ENCODE measurements at places on chromosomes 5 and 9. TPM values are rescaled to one million over a fixed set of nuclear protein-coding genes. Genes with fewer than 3 reads are reported as not detected.

The CDX1 gene
- 1.4 TPM for total RNA-seq

DNA sequence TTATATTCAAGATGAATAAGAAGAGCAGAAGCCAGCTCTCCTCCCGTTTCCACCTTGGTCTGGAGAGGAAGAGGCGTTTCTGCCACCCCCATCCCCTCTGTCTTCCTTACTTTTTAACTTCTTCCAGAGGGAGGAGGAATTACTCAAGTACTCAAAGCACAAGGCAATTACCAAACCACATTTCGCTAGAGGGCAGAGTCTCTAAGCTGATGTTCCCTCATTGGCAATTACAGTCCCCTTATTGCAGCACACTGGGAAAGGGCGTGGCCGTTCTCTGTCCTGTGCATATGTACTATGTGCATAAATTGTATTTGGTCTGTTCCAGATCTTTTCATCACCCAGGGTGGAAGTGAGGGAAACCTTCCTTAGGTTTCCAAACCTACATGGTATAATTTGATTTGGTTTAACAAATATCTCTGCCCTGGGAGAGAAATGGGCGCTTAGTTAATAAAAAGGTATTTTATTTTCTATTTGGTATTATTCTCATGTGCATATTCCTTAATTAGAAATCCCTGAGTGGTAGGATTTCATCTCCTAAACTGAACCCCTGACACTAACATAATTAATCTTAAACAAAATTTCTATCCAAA, 29.8 kb upstream of the ALDOB start:
- H3K27ac ChIP-seq, result no peak overlapping the region
- no peak for DNase-seq
- H3K4me3 ChIP-seq, result no peak overlapping the region
- no peaks in the 10 kb centered on the region for H3K27me3 ChIP-seq
- H3K4me1 ChIP-seq, result no peaks in the 10 kb centered on the region

DNA sequence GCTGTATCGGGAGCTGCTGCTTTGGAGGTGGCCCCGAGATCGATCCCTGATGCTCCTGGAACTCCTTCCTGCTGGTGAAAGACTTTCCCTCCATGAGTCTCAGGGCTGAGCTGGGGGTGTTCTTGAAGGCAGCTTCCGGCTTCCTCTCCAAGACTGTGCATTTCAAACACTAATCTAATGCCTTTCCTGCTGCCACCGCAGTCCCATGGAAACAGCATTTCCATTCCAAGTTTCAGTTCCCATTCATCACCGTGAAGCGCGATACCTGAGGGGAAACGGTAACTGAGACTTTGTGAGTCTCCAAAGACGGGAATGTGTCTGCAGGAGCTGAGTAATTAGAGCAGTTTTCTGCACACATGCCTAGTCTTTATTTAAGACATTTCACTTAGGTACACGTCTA, 230.1 kb downstream of the PAX5 start:
- no peaks in the 10 kb centered on the region for H3K27me3 ChIP-seq
- H3K4me3 ChIP-seq, result no peak overlapping the region
- no peak overlapping the region for H3K27ac ChIP-seq
- no peak for DNase-seq
- H3K4me1 ChIP-seq, result no peaks in the 10 kb centered on the region

The COL5A1 gene
- total RNA-seq, result 117 TPM

DNA sequence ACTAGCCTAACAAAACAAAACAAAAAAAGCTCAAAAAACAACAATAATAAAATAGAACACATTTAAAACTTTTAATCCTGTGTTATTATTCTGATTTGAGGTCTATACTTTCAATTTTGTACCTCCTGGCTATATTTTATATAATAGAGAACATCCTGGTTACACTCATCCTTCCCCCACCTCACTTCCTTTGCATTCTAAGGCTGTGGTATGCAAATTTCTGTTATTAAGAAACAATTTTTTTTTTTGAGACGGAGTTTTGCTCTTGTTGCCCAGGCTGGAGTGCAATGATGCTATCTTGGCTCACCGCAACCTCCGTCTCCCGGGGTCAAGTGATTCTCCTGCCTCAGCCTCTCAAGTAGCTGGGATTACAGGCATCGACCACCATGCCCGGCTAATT, 3.1 kb upstream of the RPL37 start:
- H3K36me3 ChIP-seq, result no peaks in the 10 kb centered on the region
- H3K4me3 ChIP-seq, result no peak overlapping the region
- no peaks in the 10 kb centered on the region for H3K27me3 ChIP-seq
- H3K4me1 ChIP-seq, result peaks cover 6% of the 10 kb centered on the region
- no peak for DNase-seq

DNA sequence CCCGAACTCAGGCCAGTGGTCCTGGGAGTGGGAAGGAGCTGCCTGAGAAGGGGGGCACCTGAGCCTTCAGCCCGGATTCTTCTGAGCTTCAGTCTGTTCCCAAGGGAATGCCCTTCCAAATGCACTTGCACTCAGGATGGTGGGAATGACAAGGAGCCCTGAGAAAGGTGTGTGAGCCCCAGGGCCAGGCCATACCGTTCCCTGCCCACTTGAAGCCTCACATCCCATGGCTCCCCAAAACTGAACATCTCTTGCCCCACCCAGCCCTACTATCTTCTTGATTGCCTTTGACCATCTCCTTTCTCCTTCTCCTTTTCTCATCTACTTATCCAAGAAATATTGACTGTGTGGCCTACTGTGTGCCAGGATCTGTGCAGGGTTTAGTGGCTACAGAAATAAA, 84.4 kb upstream of the HSPA9 start:
- no peaks in the 10 kb centered on the region for H3K4me1 ChIP-seq
- H3K27me3 ChIP-seq, result no peaks in the 10 kb centered on the region
- no peak overlapping the region for H3K4me3 ChIP-seq
- DNase-seq, result no peak
- H3K27ac ChIP-seq, result no peak overlapping the region

DNA sequence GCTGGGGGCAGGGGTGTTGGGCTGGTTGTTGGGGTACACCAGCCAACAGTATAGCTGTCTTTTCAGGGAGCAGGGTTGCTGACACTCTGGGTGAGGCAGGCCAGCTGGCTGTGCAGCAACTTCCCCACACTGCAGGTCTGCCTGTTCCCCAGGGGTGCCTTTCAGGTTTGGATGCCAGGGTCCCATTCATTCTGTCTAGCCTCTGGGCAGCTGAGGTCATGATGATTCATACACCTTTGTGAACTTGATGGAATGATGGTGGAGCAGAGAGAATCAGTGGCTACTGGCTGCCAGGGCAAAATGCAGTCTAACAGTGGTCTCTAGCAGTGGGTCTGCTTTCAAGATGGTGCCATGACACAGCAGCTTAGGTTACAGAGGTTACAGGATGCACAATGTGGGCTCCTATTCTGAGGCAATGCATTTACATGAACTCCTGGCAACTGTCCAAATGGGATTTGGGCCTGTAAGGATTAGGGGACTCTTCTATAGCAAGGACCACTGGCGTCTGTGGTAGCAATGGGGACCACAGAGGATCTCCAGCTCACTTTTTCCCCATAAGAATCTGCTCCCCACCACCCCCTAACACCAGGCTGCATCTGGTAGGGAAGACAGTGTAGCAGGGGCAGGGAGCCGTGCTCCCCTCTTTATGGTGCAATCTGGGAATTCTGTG, 103.7 kb downstream of the FEM1C start:
- H3K4me1 ChIP-seq, result no peaks in the 10 kb centered on the region
- H3K27ac ChIP-seq, result no peak overlapping the region
- no peaks in the 10 kb centered on the region for H3K27me3 ChIP-seq
- no peak for DNase-seq

The PDGFRB gene
- total RNA-seq, result 302 TPM

DNA sequence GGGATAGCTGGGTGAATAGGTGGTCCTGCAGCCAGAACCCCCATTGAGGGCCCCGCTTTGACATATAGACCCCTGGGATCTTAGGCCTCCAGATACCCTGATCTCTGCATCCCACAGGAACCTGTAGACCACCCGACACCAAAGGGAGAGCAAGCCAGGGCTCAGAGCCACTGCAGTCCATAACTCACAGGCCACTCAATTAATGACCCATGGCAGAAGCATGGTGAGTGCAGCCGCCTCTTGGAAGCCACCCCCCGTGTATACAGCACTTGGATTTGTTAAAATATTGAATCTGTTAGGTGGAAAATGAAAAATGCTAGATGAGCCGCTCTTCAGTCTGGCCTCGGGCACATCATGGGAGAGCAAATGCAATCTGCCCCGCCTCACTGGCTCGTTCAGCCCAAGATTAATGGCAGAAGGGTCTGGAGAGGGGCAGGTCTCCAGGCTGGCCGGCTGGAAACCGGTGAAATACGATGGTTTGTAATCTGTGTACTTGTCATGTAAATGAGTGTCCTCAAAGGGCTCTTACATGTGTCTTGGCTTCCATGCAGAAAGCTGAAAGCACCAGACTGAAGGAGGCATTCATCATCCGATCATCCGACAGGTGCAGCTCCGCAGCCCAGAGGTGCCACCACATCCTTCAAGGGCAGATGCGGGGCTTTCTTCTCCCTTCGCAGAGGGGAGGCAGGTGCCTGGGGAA, 111.3 kb downstream of the OLFM1 start:
- H3K4me3 ChIP-seq, result no peak overlapping the region
- no peaks in the 10 kb centered on the region for H3K27me3 ChIP-seq
- no peaks in the 10 kb centered on the region for H3K4me1 ChIP-seq
- DNase-seq, result no peak
- H3K36me3 ChIP-seq, result no peaks in the 10 kb centered on the region

The STK10 gene
- total RNA-seq, result 10.0 TPM

DNA sequence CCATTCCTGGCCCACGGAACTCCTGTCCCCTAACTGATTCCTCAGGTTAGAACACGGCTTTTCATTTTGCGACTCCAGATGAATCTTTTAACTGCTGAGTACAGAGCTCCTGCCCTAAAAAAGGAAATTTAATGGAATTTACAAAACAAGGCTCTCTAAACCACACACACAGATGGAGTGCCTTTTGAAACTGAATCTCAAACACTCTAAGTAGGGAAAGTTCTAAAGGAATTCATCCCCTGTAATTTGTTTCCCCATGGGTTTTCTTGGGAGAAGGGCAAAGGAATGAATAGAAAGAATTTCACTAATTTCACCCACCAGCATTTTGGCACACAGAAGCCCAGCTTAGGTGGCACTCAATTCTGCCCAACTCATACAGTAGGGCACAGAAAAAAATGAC, 106.5 kb downstream of the THBS4 start:
- no peaks in the 10 kb centered on the region for H3K36me3 ChIP-seq
- H3K4me1 ChIP-seq, result peaks cover 18% of the 10 kb centered on the region
- H3K4me3 ChIP-seq, result no peak overlapping the region
- DNase-seq, result no peak
- H3K27me3 ChIP-seq, result no peaks in the 10 kb centered on the region

The SH3TC2 gene
- total RNA-seq, result 0.77 TPM

GRCh38 chr5:101346906-101347305, 443.8 kb upstream of the ST8SIA4 start:
- no peaks in the 10 kb centered on the region for H3K36me3 ChIP-seq
- no peak overlapping the region for H3K4me3 ChIP-seq
- H3K4me1 ChIP-seq, result no peaks in the 10 kb centered on the region
- H3K27ac ChIP-seq, result no peak overlapping the region
- no peaks in the 10 kb centered on the region for H3K27me3 ChIP-seq

The CDH18 gene
- total RNA-seq, result not detected

- no peaks in the 10 kb centered on the region for H3K36me3 ChIP-seq
- H3K4me3 ChIP-seq, result peak within 1 kb of the TSS; percentile 28
- no peaks in the 10 kb centered on the region for H3K4me1 ChIP-seq
- H3K27me3 ChIP-seq, result no peaks in the 10 kb centered on the region
These were observed at the start of gene N4BP3 for GRCh38 chr5:178113141-178113787. Gene N4BP3, plus strand, starts transcription at chr5:178113532. Its CDS starts 6,052 bp downstream, at chr5:178119584.

The IL13 gene
- not detected for total RNA-seq

The FCN2 gene
- total RNA-seq, result not detected

The FRRS1L gene
- 49.8 TPM for total RNA-seq

The ENTR1 gene
- 21.3 TPM for total RNA-seq

DNA sequence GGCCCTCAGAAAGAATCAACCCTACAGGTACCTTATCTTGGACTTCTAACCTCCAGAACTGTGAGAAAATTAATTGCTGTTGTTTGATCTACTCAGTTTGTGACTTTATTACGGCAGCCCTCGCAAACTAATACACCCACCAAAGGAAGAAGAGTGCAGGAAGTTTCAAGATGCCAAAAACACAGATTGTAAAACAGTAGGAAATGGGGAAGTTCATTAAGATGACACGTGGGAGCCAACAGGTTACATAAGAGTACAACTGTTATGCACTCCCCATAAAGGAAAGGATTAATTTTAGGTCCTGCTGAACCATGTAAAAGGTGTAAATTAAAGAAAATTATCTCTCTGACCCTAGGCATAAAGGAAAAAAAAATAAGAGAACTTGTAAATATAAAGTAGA, 294.3 kb downstream of the EPB41L4A start:
- no peaks in the 10 kb centered on the region for H3K36me3 ChIP-seq
- no peaks in the 10 kb centered on the region for H3K27me3 ChIP-seq
- DNase-seq, result no peak
- no peak overlapping the region for H3K27ac ChIP-seq
- no peak overlapping the region for H3K4me3 ChIP-seq
- H3K4me1 ChIP-seq, result no peaks in the 10 kb centered on the region

DNA sequence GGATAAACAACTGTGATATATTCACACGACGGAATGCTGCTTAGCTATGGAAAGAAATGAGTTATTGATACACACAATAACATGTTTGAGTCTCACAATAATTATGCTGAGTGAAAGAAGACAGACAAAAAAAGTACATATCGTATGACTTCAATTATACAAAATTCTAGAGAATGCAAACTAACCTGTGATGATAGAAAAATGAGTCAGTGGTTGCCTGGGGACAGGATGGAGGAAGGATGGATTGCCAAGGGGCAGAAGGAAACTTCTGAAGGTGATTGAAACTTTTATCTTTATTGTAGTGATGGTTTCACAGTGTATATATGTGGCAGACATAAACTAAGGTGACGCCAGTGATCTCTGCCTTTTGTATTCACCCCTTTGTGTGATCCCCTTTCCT, 7.5 kb upstream of the CARTPT start:
- no peaks in the 10 kb centered on the region for H3K4me1 ChIP-seq
- no peak overlapping the region for H3K27ac ChIP-seq
- H3K27me3 ChIP-seq, result no peaks in the 10 kb centered on the region
- H3K36me3 ChIP-seq, result no peaks in the 10 kb centered on the region
- DNase-seq, result no peak

DNA sequence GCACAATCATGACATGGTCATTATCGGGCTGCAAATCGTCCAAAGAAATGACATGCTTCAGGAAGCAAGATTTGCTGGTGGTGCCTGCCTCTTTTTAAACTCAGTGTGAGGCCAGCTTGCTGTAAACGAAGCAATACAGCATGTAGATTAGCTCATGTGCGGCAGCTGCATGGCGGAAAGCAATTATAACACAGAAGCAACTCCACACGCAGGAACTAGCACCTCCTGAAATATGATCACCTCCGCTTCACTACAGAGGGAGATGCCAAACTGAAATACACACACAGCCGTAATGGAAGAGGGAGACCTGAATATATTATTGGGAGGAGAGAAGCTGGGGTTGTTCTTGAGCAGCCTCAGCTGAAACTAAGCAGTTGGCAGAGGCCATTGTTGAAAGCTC, 312.5 kb downstream of the PSAT1 start:
- no peak for DNase-seq
- H3K27me3 ChIP-seq, result no peaks in the 10 kb centered on the region
- H3K4me3 ChIP-seq, result no peak overlapping the region
- H3K36me3 ChIP-seq, result no peaks in the 10 kb centered on the region
- H3K27ac ChIP-seq, result no peak overlapping the region
- peaks cover 4% of the 10 kb centered on the region for H3K4me1 ChIP-seq

The RNF208 gene
- 3.4 TPM for total RNA-seq

Data from ovary (tissue), 10 donors.